ENCODE measurements at places on chromosomes 7 and 10. TPM values are rescaled to one million over a fixed set of nuclear protein-coding genes. Genes with fewer than 3 reads are reported as not detected.

Gene MAT1A
- total RNA-seq: not detected

Gene NKX1-2
- not detected for total RNA-seq

Gene ACHE
- total RNA-seq: 0.54 TPM

Gene KNDC1
- total RNA-seq: 0.13 TPM

Gene CHAT
- total RNA-seq: not detected

Gene FFAR4
- not detected for total RNA-seq

Gene SOSTDC1
- not detected for total RNA-seq

Gene ZCWPW1
- 0.98 TPM for total RNA-seq

Gene WASHC2C
- total RNA-seq: 35.1 TPM

Gene SPAG6
- not detected for total RNA-seq

Gene GIMAP6
- 89.9 TPM for total RNA-seq

Gene NOS3
- total RNA-seq: 25.3 TPM
